Adrenal gland (tissue), 19 donors: ENCODE measurements at places on chromosomes 7 and 10.
A peak's percentile ranks its signal among the peaks of the same experiment; 100 is the strongest.

GRCh38 chr7:122402235-122402634 lies 97.7 kb upstream of the FEZF1 start:
- DNase-seq, result no peak

- DNase-seq, result no peak
Measured at GRCh38 chr7:7795630-7796121, 77.3 kb upstream of the RPA3 start.

DNA sequence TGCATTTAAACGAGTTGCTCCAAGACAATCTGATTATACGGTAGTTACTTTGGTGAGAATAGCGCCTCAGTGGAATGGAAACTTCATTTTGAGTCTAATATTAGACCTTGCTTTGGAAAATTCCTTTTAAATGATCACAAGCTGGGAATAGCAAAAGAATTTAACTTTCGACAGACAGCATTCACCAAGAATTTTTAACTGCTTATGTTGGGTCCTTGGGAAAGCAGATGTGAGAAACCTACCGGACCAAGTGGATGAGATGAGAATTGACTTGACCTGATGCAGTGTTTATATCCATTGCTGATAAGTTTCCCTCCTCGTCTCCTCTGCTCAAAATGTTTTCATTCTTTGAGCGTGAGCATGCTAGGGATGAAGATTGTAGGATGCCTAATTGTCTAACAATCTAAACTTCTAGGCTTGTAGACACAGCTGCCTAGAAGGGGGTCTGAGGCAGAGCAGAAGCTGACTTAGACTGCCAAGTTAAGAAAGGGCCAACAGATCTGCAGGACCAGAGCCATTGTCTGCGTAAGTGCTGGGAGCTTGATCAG lies 126.9 kb downstream of the CNNM2 start:
- no peak for DNase-seq

- no peak for DNase-seq
Measured at GRCh38 chr7:120278773-120279172, 5.8 kb downstream of the KCND2 start.

DNA sequence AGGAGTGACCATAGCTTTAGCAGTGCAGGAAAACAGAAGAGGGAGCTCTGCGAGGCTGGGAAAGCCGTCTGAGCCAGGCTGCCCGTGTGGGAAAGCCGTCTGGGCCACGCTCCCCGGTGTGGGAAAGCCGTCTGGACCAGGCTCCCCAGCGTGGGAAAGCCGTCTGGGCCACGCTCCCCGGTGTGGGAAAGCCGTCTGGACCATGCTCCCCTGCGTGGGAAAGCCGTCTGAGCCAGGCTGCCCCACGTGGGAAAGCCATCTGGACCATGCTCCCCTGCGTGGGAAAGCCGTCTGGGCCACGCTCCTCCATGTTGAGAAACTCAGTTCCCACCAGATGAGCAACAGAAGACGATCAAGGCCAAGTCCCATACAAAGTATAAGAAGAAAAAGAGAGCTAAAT lies 101.8 kb downstream of the GALNT11 start:
- DNase-seq, result no peak

DNA sequence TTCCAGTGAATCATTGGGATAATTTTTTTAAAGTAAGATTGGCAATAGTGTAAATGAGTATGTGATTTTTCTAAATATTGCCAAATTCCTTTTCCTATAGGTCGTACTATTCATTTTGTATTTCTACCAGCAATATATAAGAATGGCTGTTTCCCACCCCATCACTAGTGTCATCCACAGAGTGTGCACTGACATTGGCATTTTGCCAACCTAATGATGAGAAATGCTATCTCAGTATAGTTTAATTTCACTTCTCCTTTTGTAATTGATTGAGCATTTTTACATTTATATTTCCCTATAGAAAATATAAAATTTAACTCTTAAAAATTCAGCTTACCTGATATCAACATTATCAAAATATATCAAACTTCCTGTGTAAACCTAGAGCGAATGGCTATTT lies 17.6 kb upstream of the TMEM26 start:
- no peak for DNase-seq

DNA sequence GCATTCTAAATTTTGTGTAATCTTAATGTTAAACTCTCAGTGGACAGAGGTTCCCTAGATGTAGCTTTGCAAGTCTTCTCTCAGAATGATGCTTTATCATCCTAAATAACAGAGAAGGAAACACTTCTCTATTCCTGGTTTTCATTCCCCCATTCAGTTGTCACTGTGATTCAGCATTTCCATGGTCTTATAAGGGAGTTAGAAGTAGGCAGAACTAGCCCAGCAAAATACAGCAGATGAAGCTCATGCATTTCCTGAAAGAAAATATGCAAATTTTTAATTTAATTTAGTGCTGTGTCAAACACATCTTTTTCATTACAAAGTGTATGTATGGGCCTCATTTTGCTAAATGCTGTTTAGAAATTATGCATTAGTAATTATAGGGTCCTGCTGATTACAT lies 70.1 kb downstream of the ITPRID1 start:
- no peak for DNase-seq

DNA sequence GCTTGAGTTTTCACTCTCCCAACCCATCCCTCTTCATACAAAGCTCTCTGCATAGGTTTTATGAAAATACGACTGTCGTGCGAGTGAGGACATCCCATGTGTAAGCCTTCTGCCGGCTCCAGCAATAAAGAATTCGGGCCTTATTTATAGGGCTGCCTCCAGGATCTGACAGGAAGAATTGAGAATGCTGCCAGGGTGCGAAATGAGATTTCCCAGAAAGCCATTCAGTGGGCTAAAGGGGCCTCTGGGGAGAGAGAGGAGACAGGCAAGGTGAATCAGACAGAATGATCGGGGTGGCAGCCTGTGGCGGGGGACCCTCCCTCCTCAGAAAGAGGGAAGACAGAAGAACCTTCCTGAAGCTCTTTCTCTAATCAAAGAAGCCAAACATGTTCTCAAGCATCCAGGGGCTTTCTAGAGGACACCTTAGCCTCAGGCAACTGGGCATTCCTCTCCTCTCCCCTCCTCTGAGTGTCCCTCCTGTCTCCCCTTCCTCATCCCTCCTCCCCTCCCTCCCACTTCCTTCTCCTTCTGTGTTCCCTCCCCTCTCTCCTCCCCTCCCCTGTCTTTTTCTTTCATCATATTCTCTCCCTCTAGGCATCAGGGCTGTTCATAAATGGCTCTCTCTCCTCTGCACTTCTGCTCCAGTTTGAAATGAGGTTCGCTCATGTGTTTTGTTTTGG lies 410.9 kb downstream of the TYW1 start:
- DNase-seq, result no peak

GRCh38 chr10:93254180-93254853 lies 180.6 kb downstream of the CYP26A1 start:
- no peak for DNase-seq

DNA sequence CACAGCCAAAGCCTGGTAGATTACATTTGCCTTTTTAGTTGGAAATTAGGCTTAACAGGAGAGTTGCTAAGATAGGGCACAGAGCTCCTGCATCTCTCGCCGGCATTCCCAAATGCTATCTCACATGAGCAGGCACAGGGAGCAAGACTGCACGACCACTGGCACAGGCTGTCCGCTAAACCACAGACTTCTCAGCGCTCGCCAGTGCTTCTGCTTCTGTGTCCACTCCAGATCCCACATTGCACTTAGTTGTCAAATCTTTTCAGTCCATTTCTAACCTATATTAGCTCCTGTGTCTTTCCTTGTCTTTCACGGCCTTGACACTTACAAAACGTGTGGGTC lies 138.9 kb downstream of the EGFR start:
- DNase-seq, result no peak

DNA sequence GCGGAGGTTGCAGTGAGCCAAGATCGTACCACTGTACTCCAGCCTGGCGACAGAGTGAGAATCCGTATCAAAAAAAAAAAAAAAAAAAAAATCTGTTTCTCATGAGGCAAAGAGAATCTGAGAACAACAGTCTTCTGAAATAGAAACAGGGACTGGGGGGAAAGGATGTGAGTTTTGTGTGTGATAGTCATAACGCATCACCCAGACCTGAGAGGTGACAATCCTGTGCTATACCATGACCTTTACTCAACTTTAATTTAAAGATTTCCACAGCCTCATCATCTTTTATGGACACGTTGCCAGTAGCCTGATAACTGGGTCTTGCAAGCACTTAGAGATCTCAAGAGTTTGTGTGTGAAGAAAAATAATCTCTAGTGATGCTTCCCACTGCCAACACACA lies 2.3 kb downstream of the ATXN7L1 start:
- no peak for DNase-seq

DNA sequence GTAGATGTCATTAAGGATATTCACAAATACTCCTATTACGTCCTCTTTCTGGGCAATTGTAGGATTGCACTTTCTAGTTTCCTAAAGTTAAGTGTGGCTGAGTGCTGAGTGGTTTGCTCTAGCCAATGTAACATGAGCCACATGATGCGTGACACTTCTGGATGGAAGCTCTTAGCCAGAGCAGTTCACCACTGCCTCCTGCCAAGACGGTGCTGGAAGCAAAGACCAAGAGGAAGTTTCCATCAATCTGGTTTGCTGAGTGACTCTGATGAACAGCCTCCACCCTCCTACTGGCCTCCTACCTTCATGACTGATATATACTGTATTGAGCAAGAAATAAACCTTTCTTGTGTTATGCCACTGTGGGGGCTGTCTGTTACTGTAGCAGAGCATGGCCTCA lies 318.1 kb downstream of the KCNMA1 start:
- no peak for DNase-seq

- DNase-seq, result no peak
Measured at GRCh38 chr10:87844837-87845623, 18.3 kb downstream of the KLLN start.

DNA sequence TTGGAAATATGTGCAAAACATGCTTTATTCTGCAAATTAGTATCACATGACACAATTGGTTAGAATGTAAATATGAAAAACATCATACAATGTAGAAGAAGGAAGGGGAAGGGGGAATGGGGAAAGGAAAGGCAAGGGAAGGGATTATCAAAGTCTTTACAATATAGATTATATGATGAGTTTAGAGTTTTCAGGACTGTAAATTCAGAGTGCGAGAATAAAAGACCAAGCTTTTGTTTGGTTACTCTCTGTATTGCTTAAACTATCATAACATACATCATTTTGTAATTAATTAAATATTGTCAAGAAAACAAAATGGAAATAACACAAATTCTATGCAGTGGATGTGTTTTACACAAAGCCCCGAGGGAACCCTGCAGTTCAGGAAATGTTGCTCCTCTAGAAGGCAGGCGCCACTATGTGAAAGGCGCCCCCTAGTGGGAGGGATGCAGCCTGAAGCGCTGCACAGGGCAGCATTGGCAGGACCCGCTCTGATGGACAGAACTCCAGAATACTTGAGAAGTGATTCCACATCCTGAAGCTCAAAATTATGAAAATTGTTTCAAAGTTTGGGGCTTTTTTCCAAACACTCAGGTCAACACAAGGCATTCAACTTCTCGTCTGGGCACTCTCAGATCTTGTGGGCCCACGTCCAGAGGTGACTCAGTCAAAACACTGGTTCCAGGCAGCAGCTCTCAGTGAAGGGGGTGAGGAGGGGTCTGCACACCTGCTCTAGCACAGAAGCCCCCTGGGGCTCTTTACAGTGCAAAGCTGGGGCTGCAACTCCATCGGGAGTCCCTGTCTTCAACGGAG lies 31.6 kb upstream of the TMEM254 start:
- DNase-seq, result peak; percentile 84

DNA sequence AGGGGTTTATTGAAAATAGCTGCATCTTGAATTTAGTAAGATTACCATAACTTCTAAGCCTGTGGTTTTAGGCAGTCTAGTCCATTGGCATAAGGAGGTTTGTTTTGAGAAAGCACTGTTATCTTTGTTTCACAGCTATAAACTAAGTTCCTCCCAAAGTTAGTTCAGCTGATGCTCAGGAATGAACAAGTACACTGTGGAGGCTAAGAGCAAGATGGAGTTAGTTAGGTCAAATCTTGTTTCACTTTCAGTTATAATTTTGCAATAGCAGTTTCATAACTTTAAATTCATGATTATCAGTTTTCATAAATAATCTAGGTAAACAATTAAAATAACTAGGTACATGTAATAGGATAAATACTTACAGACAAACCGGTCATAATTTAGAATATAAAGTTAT lies 15.4 kb downstream of the SEC61G start:
- DNase-seq, result no peak

DNA sequence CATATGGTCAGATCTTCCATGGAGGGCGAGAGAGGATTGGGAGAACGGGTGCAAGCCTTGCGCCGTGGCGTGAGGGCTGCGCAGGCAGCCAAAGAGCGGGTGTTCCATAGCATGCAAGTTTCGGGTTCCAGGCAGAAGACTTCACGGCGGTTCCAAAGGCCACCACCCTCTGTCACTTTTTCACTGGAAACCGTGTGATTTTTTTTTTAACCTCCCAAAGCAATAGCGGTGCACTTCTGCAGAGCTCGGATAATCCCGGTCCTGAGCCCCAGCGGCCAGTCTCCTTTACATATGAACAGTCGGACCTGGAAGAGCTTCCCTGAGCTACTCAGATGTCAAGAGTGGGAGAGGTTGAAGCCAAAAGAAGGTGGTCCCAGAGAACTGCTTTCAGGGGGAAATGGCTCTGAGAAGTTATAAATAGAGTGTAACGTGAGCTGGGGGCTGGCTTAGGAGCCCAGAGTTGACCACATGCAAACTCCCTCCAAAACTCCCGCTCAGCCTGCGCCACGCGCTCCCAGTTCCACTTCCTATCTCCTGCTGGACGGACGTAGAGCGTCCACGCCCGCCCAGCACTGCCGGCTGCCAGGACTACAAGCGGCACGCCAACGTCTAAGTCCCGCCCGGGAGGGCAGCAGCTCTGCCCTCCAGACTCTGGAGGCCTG lies at the start of gene MEOX2:
TSS of gene MEOX2 (minus strand) at position 389 of the 662 bp plus-strand sequence. CDS start at position 108, 281 bp downstream.
- DNase-seq, result peak; percentile 26

- peak; percentile 23 for DNase-seq
Measured at GRCh38 chr10:118259288-118259906, 82.7 kb downstream of the FAM204A start.
